ENCODE measurements at places on chromosomes 4 and X.
A peak's percentile ranks its signal among the peaks of the same experiment; 100 is the strongest.

DNA sequence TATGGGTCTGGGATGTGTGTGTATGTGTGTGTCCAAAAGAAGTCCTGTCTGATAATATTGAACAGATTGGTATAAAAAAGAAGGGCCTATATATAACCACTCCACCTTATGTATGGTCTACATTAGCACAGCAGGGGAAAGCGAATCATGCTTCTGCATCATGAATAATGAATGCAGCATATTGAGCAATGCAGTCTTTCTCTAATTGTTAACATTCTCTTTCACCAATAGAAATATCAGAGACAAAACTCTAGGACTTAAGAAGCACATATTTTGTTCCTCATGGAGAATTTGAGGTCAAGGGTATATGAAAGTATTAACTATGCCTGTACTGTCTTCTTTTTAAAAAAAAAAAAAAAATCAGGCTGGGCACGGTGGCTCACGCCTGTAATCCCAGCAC is 264.3 kb upstream of the NOCT start:
- no peak for DNase-seq

GRCh38 chr4:92996533-92996932 is 692.8 kb downstream of the GRID2 start:
- DNase-seq = no peak

- DNase-seq = peak; percentile 92
These were observed 104.9 kb upstream of the PSAPL1 start for GRCh38 chr4:7539659-7540058.

DNA sequence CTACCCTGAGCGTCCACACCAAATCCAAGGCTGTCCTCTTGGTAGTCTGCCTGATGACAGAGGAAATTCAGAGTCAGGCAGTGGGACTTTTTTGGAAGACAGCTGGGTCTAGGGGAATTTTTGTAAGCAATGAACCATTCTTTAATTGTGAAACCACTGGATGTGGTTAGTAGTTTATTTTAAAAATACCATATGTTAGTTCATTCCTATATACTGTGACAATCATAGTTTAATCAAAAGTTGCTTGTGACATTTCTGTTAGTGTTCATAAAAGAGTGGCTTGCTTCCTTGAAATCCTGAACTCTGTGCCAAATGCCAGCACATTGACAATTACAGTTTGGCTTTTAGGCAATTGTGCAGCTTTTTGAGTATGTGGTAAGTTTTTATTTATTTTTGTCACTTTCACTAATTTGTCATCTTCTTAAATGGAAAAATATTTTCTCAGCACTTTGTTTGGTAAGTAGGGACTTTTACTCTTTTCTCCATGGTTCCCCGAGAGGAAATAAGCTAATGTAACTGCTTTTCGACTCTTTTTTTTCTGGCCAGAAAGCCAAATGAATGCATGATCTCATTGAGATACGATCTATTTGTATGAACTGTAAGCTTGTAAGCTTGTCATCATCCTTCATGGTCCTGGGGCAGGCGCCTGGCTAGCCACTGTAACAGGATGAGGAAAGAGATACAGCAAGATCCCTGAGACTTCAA is 72.6 kb upstream of the SLC4A4 start:
- DNase-seq = no peak

GRCh38 chr4:73892966-73893365 is 23.8 kb downstream of the CXCL1 start:
- no peak for DNase-seq

GRCh38 chr4:27861802-27862201 is 1001.2 kb downstream of the STIM2 start:
- DNase-seq = no peak

GRCh38 chr4:51830156-51830720 is 12.7 kb upstream of the DCUN1D4 start:
- DNase-seq = no peak
